ENCODE measurements at places on chromosomes 16 and 17. TPM values are rescaled to one million over a fixed set of nuclear protein-coding genes. Genes with fewer than 3 reads are reported as not detected.

COX6A2 gene
- polyA plus RNA-seq = 5.5 TPM

SEZ6 gene
- polyA plus RNA-seq = not detected

PNMT gene
- polyA plus RNA-seq = 2.0 TPM

DNA sequence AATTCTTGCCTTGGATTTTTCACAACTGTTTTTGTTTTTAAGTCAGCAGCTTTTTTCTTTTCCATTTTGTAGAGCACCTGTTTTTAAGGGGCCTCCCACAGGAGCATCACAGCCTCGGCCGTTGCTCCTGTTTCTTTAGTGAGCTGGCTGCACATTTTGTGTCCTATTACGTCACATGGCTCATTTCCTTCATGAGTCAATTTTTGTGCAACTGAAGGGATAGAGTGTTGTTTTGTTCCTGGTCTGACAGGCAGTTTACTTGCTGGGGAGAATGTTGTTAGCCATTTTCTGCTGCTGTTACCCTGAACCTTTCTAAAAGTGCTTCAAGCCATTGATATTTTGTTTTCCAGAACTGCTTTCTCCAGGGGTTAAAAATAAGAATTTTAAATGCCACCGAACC lies 45.0 kb upstream of the CRISPLD2 start:
- DNase-seq = no peak

GRCh38 chr17:71790791-71791190 lies 330.0 kb upstream of the SOX9 start:
- no peak for DNase-seq

DNA sequence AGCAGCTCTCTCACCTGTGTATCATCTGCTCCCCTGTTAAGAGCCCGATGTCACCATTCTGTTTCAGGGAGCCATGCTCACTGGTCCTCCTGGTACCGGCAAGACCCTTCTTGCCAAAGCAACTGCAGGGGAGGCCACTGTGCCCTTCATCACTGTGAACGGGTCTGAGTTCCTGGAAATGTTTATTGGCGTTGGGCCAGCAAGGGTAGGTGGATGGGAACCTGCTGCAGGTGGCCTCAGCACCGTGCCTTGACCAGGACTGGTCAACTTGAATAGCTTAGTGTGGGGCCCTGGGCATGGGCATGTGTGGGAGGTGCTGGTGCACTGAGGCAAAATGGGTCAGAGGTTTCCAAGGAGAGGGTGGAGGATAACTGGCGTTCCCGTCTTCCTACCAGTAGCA lies 28.5 kb downstream of the DBNDD1 start:
- no peak for DNase-seq

GRCh38 chr16:70553645-70554044 lies 30.0 kb downstream of the SF3B3 start:
- DNase-seq = no peak

DNA sequence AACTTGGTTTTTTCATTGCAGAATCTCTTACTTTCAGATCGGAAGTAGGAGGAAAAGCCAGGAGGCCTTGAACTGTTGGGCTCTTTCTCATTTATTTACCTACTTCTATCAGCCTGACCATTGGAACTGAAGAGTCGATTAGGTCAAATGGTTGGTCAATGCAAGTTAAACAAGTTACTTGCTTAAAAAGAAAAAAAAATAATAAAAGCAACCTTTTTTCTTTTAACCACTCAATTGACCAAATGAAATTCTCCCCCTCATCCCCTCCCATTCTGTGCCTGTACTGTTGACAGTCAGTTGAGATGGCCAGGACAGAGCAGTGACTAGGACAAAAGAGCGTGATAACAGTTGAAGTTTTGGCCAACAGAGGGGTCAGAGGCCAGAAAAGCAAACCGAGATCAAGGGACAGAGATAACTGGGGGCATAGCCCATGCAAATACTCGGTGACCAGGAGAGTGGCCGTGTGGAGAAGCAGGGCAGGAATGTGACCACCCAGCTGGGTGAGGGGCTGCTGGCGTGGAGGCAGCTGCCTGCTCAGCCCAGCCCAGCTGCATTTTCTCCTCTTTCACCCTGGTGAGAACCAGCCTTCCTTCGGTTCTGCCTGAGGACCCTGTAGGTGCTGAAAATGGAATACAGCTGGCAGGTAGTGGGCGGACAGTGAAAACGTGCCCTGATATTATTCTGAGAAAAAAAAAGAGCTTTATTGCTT lies 72.2 kb downstream of the HS3ST3B1 start:
- DNase-seq = peak; percentile 25

- no peak for DNase-seq
These were observed 23.7 kb downstream of the WIPF2 start for GRCh38 chr17:40242774-40243173.

DNA sequence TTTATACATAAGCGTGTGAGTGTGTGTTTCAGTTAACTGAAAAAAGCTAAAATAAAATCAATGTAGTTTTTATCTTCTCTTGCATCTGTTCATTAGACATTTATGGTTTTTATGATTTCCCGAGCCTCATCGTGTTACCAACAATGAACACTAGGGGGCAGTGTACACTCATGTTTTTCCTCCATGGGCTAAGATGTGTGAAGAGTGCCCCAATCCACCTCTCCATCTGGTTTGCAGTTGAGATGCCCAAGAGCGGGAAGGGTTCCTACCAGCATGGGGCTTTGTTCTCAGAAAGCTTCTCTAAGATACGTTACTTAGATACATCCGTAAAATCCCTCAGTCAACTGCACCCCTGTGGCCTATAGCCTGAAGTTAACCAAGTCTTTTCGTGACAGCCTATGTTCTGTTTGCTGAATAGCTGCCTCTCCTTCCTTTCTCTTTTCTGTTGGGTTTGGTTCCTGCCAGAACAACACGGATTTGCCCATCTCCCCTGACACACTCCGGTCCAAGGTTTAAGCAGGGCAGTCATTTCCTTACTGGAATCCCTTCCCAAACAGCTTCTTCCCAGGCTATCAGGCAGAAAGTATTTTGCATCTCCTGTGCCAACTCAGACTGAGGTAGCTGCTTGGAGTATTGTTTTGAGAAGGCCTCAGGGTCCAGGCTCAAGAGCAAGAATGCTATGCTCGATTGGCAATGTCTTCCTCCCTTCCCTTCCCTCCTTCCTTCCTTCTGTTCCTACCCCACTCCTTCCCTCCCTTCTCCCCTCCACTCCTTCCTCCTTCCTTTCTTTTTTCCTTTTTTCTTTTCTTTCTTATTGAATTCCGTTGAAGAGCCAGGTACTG lies 12.9 kb upstream of the ELAC2 start:
- DNase-seq = peak; percentile 70

DNA sequence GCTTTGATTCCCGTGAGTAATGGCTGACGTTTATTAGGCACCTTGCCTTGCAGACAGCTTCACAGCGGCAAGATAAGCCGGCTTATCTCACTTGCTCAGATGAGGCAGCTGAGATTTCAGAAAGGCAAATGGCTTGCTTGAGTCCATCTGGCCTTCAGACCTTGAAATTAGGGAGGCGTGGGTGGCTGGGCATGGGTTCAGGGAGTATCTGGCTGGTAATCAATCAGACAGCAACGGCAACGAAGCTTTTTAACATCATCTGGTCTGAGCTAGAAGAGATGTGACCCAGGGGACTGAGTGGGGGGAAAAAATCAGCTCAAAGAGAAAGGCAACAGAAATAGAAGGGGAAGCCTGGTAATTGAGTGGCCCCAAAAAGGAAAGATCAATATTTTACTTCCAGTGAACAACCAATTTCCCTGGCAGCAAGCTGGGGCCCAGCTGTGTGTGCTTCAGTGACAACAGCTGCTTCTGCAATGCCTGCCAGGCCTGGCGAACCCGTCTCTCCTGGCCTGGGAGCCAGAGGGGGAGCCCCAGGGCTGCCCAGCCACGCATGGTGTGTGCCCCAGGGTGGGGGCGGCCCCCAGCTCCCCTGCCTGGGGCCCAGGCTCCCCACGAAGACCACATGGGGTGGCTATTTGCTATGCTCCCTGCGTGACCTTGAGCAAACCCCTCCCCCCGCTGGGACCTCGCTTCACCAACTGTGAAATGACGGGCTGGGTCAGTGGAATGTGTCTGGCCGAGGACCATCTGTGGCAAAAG lies 34.0 kb downstream of the RAB11FIP4 start:
- DNase-seq = peak; percentile 24

GRCh38 chr17:54992797-54993639 lies 24.5 kb downstream of the STXBP4 start:
- no peak for DNase-seq

DNA sequence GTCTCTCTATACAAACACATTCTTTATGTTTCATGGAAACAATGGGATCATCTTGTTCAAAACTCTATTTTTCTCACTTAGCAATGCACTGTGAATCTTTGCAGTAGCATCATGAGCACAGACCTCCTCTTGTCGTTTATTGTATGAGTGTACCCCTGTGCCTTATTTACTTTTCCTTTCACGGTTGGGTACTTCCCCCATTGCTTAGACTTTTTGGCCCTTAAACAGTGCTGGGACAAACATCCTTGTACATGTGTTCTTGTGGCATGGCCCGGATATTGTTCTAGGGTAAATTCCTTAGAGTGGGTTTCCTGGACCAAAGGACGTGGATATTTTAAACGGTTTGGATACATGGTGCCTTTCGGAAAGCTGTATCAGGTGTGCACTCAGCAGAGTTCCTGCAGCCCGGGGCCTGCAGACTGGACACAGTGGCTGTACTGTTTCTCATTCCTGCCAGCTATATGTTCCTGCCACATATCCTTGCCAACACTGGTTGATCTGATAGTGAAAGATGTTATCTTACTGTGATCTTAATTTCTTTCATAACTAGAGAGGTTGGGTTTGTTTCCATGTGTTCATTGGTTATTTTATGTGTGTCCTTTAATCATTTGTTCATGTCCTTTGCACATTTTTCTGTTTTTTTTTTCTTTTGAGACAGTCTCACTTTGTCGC lies 111.1 kb downstream of the OR1D5 start:
- no peak for DNase-seq

DNA sequence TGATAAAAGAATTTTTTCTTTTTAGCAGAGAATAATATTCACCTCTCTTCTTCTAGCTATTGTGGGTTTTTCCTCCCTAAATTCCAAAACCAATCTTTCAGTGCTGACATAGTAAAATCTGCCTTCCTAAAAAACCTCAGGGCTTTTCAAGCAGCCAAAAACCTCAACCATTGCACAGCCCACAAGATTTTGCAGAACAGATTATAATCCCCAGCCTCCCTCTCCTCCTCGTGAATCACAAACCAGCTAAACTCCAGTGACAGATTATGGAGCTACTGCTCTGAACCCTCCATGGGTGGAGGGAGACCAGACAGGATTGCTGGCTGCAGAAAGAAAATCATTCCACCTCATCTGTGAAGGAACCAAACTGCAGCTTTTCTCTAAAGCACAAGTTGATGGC lies 341.6 kb downstream of the SOX9 start:
- DNase-seq = no peak

- no peak for DNase-seq
These were observed 744 bp upstream of the LRRC37A3 start for GRCh38 chr17:64920026-64920418.

GRCh38 chr17:75135452-75135851 lies 3.9 kb upstream of the NT5C start:
- no peak for DNase-seq

DNA sequence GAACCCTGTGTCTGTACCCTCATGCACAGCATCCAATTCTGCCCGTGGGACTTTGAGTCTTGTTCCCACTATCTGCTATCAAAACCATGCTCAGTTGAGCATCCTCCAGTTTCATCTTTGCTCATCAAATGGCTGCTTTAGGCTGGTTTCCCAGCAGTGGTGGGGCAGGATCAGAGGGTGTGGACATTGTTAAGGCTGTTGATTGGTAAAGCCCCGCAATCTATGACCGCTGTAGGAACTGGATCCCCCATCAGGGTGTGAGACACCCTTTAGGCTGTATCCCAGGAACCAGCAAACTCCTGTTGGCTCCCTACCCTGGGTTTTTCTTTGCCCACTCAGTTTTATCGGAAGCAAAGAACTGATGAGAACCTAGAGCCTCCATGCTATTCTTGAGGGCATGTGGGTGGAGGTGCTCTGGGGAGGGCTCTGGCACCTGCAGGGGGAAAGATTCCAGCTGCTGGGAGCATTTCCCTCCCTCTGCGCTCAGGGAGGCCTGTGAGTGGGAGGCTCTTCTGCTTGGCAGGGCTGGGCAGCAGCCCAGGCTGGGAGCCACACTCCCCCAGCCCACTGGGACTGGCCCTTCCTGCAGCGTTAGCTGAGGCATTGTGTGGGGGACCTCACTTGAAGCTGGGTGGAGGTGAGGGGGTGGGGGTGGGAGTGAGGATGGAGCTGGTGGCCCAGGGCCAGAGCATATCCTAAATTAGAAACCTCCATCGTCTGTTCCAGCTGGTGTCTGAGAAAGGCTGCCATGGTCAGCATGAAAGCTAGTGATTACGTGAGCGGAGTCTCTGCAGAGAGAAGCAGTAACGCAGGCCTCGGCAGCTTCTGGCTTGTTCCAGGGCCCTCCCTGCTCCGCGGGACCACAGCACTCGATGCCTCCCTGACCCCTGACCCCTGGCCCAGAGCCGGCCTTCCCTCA lies 160.6 kb downstream of the IRF8 start:
- DNase-seq = peak; percentile 48
